ENCODE measurements at places on chromosomes 12 and 14.

DNA sequence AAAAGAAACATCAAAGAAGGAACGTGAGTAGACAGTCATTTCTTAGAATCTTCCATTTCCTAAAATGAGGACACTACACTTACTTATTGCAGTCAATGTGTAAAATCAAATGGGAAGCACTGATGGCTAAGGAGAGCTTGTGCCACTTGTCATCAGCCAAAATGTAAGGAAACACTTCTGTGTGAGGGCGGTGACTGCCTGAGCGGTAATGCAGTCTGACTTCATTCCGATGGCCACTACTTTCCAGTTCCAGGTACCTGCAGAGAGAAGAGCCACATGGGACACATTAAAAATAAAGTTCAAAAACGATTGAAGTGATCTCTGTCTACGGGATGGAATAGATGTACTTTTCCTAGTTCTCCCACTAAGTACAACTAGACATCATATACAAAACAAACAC lies 96.3 kb downstream of the NELL2 start:
- no peak for DNase-seq

- no peak for DNase-seq
Measured at GRCh38 chr14:63468294-63468693, 74.9 kb downstream of the PPP2R5E start.

DNA sequence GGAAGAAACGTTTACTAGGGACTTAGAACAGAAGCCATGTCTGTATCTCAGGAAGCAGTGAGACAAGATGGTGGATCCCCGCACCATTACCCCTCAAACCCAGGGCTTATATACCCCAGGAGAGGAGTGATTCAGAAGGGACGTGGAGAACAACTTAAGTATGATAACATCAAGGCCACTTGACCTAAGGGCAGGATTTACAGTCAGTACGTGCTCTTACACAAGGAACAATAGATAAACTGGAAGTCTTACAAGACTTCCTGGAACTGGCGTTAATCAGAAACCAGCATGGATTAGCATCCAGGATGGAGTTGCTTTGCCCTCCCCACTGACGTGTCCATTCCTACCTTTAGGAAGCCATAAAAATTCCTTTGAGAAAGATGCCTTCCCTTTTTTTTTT lies 8.6 kb upstream of the ETFBKMT start:
- DNase-seq, result no peak

- no peak for DNase-seq
Measured at GRCh38 chr12:127150479-127150878, 1116.5 kb upstream of the TMEM132C start.

GRCh38 chr12:56908136-56908535 lies 26.1 kb downstream of the SDR9C7 start:
- no peak for DNase-seq

GRCh38 chr14:51188566-51189185 lies 51.4 kb upstream of the TMX1 start:
- DNase-seq, result peak; percentile 37

GRCh38 chr14:98198385-98198784 lies 1073.6 kb downstream of the BCL11B start:
- no peak for DNase-seq

DNA sequence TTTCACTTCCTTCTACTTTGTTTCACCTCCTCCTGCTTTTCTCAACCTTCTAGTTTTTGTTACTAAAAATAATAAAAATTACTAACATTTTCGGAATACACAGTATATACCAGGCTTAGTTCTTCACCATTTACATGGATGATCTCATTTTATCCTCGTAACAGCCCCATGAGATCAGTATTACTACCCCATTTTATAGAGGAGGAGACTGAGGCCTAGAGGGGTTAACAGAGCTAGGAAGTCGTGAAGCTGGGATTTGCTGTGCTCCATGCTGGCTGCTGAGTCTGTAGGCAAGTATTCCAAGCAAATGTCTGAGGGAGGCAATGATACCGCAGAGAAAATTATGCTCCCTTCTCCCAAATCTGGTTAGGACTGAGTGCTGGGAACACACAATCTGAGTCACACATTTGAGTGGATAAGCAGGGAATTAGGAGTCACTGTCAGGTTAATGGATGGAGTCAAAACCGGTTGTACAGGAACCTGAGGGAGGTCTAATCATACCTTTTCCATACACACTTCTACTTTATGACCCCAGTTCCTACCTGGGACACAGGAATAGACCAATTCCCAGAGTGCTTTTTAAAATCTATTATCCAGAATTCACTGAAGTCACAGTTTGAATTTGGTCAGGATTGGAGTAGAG lies 51.1 kb downstream of the ZFYVE26 start:
- DNase-seq, result no peak

DNA sequence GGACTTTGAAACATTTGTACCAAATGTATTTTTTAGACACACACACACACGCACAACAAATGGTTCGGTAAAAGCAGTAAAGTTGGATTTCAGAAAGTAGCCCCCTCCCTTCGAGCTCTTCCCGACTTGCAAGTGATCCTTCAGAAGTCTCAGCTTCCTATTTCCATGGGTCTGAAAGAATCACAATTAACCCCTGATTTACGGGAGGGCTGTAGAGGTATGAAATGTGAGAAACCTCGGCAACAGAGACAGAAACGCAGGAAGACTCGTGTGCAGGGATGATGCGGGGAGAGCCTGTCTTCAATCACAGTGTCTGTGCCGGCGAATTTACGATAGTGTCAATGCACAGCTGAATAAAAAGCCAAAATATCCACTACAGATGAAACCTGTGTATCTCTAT lies 60.7 kb upstream of the VRK1 start:
- DNase-seq, result no peak

- DNase-seq, result no peak
Measured at GRCh38 chr12:58860056-58860787, 60.1 kb downstream of the LRIG3 start.

- no peak for DNase-seq
Measured at GRCh38 chr14:53365486-53366130, 212.5 kb upstream of the DDHD1 start.

DNA sequence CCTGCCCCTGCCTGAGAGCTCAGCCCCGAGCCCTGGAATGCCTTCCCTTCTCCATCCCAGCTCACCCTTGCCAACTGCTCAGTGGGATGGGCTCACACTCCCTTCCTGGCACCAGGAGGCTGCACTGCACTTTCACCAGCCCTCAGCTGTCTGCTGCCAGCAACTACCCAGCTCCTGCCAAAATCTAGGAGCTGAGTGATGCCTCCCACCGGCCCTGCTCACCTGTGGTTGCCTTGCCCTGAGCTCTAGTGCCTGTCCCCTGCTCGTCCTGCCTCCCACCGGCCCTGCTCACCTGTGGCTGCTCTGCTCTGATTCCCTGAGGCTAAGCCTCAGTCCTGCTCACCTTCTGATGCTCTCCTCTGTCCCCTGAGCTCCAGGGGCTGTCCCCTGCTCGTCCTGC lies 119.8 kb downstream of the TMEM121 start:
- DNase-seq, result peak; percentile 79

GRCh38 chr12:77754086-77754485 lies 76.6 kb upstream of the NAV3 start:
- DNase-seq, result no peak

DNA sequence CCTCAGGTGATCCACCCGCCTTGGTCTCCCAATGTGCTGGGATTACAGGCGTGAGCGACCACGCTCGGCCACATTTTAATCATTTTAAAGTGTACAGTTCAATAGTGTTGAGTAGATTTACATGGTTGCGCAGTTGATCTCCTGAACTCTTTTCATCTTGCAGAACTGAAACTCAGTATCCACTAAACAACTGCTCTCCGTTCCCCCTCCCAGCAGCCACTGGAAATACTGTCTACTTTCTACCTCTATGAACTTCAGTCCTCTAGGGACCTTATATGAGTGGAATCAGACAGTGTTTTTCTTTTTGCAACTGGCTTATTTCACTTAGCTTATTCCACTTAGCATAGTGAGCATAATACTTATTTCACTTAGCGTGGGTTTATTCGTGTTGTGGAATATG lies 53.7 kb downstream of the KCTD10 start:
- no peak for DNase-seq

GRCh38 chr12:88580051-88580871 lies at the start of gene KITLG:
TSS of gene KITLG (minus strand) at chr12:88580471. CDS start at chr12:88580278, 193 bp downstream.
- DNase-seq, result peak; percentile 65

- no peak for DNase-seq
Measured at GRCh38 chr12:2240984-2241383, 188.2 kb downstream of the CACNA1C start.

DNA sequence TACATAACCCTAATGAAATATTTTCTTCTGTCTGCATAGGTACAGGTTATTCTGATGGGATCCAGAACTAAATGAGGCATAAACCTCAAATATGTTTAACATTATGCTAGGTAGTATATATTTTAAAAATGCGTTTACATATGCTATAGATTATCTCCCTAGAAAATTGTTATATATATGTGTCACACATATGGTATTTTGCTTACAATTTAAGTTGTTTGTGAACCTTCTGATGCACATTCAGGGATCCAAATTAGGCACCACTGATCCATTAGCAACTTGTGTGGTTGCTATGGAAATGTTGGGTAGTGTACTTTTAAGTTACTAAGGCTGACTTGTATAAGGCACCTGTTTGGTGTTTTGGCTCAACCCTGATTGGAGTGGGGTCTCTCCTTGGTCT lies 456.7 kb downstream of the AEBP2 start:
- no peak for DNase-seq

GRCh38 chr12:57609101-57609780 lies 2.0 kb upstream of the ARHGEF25 start:
- no peak for DNase-seq

- DNase-seq, result no peak
Measured at GRCh38 chr12:121849665-121850064, 9.0 kb downstream of the HPD start.

DNA sequence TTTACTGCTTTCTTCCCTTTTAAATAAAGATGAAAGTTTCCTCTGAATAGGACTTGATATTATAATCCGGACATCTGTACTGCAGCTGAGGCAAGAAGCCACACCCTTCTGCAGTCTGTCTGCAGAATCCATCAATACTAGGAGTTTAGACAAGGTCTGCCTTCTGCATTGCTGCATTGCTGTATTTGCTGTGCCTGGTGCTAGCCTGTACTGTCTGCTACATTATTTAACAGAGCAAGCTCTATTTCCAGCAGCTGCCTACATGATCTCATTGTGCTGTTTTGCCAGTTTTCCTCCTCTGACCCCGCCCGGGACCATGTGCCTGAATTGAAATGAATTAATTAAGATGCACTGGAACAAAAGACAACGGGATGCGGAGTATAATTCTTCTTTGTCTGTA lies 1.7 kb downstream of the TUBA1A start:
- peak; percentile 85 for DNase-seq

DNA sequence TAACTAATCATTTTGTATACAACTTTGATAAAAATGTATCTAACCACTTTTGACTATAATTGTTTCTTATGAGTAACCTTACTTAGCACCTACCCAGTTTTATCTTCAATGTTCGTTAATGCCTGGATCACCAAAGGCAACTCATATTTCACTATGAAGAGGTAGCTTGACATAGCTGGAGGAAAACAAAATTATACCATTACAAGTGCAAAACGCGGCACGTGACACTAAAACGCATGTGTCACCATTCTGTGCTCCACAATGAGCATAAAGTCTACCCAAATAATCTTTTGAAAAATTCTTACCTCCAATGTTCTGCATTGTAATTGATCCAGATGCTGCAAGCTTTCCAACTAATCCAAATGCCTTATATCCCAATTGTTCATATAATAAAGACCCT lies 5.8 kb downstream of the SLC38A2 start:
- DNase-seq, result no peak

GRCh38 chr12:46005151-46005797 lies 14.9 kb upstream of the SCAF11 start:
- no peak for DNase-seq

DNA sequence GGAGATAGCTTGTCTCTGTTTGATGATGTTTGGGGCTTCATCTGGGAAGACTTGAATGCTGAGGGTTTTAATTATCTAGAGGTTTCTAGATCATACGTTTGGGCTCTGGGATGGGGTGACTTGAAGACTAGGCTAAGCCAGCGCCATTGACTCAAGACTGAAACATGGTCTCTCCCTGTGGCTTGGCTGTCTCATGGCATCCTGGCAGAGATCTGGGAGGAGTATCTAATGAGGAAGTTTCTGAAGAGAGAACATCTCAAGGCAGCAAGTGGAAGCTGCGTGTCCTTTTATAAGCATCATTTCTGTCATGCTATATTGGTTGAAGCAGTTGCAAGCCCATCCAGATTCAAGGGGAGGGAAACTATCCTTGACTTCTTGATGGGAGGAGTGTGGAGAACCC lies 104.8 kb downstream of the UNC79 start:
- DNase-seq, result no peak

DNA sequence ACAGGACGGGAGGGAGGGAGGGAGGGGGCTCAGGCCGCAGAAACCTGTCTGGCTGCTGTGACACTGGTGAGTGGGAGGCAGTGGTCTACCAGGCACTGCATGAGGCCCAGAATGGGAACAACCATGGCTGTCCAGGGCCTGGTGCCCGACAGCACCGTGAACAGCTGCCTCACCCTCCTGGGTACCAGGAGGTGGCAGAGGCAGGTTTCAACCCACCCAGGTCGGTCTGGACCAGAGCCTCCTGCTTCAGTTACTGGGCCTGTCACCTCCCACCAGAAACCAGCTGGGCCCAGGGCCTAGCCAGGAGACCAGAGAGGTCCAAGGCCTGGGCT lies 80.2 kb downstream of the ITPK1 start:
- DNase-seq, result no peak

DNA sequence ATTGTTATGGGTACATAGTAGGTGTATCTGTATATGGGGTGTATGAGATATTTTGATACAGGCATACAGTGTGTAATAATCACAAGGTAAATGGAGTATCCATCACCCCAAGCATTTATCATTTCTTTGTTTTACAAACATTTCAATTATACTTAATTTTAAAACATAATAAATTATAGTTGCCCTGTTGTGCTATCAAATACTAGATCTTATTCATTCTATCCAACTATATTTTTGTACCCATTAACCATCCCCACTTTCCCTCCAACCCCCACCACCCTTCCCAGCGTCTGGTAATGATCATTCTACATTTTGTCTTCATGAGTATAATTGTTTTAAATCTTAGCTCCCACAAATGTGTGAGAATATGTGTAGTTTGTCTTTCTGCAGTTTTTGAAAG lies 302.6 kb downstream of the FOXG1 start:
- DNase-seq, result no peak

All from posterior cingulate gyrus (tissue), 11 donors.